EL (cell line): ENCODE measurements at places on chromosomes 13 and 19.

GRCh38 chr19:17303940-17304267 is 679 bp upstream of the ABHD8 start:
- no peak for DNase-seq

- no peak for DNase-seq
Observed at GRCh38 chr19:33387351-33388230, 14.1 kb downstream of the CEBPG start.

DNA sequence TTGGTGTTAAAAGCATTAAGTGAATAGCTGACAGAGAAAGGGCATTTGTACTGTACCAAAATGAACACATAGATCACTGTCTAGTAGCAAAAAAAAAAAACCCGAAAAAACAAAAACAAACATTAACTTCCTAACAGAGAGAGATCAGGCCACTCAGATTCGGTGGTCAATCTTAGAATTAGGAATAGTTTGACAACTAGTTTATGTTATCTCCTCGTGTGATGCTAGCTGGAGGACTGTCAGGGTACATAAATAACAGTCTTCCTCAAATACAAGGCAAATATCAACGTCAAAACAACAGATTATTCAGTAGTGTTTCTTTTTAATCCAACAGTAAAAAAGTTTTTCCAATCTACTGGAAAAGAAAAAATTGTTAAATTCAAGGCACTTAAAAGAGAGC is 1.7 kb downstream of the ZMYM5 start:
- DNase-seq = no peak

GRCh38 chr13:97058391-97058790 is 64.1 kb upstream of the OXGR1 start:
- DNase-seq = no peak

DNA sequence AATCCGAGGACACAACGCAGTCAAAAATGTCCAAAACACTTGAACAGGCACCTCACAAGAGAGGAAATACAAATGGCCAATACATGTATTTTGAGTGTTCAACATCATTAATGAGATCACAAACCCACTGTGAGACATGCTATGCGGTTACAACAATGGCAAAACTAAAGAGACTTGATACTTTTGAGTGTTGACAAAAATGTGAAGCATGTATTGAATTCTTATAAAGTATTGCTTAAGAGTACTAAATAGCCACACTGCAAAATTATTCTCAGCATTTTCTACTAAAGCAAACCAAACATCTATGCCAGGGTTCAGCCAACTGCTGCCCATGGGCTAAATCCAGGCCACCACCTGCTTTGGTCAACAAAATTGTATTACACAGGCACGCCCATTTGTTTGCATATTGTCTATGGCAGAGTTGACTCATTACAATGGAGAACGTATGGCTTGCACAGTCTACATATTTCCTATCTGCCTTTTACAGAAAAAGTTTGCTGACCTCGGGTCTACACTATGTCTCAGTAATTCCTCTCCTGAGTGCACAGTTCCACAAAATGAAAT is 135.3 kb downstream of the B3GLCT start:
- no peak for DNase-seq
